ENCODE measurements at places on chromosomes 7 and 10.
A peak's percentile ranks its signal among the peaks of the same experiment; 100 is the strongest.

GRCh38 chr10:132061465-132061864 is 4.3 kb upstream of the JAKMIP3 start:
- DNase-seq: no peak

GRCh38 chr7:74059681-74060588 is 23.7 kb upstream of the LIMK1 start:
- peak; percentile 84 for DNase-seq

- DNase-seq: no peak
Observed at GRCh38 chr10:122246830-122247520, 24.1 kb upstream of the BTBD16 start.

DNA sequence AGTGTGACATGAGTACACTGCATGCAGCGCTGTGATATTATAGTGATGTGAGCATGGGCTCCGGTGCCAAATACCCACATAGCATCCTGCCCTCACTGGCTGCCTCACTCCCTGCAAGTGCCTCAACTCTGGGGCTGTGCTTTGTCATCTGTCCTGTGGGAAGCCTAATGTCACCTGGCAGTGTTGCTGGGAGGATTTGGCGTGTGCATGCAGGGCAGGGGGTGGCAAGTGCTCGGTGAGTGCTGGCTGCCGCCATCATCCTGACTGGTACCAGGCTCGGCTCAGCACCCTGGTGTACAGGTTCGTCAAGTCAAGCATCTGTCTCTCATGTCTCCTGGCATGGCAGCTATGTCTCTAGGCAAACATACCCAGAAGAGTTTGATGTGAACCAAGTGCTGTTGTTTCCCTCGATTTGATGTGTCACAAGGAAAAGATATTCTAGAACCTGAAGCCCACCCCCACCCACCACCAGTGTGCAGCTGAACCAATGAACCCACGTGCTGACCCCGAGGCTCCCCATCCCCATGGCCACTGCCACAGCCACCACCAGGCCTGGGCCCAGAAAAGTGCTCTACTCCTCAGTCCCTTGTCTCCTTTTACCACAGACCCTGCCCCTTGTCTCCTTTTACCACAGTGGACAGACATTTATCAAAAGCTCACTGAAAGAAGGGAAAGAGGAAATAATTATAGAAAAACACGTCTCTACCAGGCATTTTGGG is 135.8 kb downstream of the MAPK8 start:
- no peak for DNase-seq

GRCh38 chr7:92992483-92992882 is 125.3 kb downstream of the SAMD9 start:
- no peak for DNase-seq

GRCh38 chr10:125850766-125851731 is 27.7 kb downstream of the BCCIP start:
- DNase-seq: no peak

DNA sequence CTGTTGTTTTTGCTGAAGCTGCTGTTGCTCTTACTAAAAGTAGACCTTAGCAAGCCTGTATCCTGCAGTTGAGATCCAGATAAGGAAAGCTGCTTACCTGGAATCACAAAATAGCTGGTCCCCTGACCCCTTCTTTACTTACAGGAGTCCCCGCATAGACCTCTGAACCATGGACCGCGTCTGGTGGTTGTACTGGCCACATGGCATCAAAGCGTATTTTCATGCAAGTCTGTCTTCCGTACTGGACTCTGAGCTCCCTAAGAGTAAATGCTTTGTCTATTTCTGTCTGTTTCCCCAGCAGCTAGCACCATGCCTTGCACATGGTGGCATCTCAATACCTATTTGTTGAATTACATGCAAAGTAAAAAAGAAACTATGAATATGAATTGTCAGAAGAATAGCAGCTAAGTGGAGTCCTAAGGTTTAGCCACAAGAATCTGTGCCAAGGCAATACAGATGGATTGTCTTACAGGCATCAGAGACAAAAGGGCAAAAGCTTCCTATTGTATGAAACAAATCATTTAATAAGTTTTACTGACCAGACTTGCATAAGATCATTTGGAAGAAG is 159.2 kb downstream of the PAXIP1 start:
- DNase-seq: no peak

- DNase-seq: no peak
Observed at GRCh38 chr7:2037301-2037807, 195.4 kb downstream of the MAD1L1 start.

- peak; percentile 91 for DNase-seq
Observed at GRCh38 chr7:70738151-70738885, 393.6 kb upstream of the GALNT17 start.

DNA sequence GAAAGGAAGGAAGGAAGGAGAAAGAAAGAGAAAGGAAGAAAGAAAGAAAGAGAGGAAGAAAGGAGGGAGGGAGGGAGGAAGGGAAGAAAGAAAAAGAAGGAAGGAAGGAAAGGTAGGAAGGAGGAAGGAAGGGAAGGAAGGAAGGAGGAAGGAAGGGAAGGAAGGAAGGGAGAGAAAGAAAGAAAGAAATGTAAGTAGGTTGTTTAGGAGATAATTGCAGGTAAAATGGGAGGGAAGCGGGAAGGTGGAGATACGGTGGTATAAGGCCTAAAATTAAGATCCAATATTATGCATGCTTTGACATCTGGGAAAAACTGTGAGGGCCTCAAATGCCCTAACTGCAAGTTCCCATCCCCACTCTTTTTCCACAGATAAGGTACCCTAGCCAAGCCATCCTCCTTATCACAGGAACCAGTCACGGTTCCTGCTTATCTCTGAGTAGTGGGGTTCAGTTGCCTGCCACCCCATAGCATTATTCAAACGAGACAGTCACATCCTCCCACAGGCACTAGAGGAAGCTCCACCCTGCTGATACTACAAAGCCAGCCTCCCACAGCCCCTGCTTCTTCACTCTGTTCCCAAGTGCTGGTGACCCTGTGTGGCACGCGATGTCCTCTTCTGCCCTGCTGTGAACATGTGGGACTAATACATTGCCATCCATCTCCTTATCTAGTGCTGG is 28.7 kb downstream of the ST8SIA6 start:
- DNase-seq: no peak

DNA sequence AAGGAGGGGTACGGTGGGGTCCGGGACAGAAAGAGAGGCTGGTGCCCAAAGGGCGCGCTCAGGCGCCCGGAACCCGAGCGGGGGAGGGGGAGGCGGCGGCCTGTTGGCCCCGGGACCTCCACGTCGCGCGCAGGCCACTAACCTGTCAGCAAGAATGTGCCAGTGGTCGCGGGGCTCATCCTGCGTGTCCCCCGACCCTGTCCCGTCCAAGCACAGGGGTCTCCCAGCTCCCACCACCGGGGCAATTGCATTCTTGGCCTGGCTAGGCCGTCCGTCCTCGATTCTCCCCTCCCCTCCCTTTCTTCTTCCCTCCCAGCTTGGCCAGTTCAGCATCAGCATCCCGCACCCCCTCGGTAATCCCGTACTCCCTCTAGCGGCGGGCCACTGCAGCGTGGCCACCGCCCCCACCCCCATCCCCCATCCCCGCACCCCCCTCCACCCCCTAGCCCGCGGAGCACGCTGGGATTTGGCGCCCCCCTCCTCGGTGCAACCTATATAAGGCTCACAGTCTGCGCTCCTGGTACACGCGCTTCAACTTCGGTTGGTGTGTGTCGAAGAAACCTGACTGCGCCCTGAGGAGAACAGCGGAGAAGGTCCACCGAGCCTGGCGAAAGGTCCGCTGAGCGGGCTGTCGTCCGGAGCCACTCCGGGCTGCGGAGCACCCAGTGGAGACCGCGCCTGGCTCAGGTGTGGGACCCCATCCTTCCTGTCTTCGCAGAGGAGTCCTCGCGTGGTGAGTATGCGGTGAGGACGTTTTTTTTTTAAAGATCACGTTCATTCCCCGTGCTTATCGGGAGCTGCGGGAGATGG is at the start of gene SGCE:
Gene SGCE, minus strand, starts transcription at position 286 of the 810 bp plus-strand sequence. Its CDS starts 35 bp downstream, at position 251.
- DNase-seq: peak; percentile 51

GRCh38 chr10:103951183-103951582 is 15.8 kb upstream of the SLK start:
- DNase-seq: no peak

GRCh38 chr7:157004521-157005455 is 5.7 kb downstream of the MNX1 start:
- no peak for DNase-seq

DNA sequence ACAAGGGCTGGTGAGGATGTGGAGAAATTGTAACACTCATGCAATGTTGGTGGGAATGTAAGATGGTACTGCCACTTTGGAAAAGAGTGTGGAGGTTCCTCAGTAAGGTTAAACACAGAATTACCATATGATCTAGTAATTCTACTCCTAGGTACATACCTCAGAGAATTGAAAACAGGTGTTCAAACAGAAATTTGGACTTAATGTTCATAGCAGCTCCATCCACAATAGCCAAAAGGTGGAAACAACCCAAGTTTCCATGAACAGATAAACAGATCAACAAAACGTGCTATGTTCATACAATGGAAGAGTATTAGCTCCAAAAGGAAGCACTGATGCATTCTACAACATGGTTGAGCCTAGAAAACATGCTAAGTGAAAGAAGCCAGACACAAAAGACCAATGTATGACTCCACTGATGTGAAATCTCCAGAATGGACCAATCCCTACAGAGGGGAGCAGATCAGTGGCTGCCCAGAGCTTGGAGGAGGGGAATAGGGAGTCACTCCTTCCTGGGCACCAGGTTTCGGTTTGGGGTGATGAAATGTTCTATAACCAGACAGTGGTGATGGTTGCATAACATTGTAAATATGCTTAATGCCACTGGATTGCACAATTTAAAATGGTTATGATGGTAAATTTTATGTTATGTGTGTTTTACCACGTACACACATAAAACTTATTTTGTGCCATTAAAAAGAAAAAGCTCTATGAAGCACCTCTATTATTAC is 5.7 kb upstream of the WDR86 start:
- no peak for DNase-seq

- DNase-seq: no peak
Observed at GRCh38 chr10:20672741-20673140, 224.4 kb downstream of the NEBL start.

DNA sequence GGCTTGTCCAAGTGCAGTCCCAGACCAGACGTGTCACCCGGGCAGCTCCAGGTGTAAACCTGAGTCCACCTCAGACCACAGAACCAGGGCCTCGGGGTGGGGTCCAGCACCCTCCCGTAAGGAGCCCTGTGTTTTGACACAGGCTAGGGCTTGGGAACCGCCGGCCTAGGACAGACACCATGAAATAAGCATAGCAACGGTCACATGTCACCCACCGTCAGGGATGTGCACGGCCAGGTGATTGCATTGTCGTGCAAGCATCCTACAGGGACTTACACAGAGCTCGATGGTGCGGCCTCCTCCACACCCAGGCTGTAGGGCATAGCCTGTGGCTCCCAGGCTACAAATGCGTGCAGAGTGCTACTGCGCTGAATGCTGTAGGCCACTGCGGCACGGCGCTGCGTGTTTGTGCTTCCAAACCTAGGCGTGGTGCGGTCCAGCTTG is 10.6 kb downstream of the ZFAND2A start:
- no peak for DNase-seq

DNA sequence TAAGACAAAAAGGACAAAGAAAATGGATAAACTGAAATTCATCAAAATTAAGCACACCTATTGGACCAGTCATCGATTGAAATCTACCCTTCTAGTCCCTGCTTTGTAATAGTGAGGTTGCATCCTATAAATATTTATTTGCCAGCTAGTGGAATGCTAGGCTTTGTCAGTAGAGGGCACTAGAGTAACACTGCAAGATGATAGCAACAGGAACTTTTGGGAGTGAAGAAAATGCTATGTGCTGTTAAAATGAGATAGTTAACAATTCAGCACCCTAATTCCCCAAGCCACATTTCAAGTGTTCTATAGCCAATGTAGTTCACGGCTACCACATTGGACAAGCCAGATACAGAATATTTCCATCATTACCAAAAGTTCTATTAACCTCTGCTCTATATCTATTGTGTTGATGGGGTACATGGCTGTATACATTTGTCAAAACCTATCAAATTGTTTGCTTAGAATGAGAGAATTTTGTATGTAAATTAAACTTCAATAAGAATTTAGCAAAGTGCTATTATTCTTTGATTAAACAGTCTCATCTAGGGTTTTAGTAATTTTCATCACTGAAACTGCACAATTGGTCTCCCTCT is 69.8 kb downstream of the LSMEM1 start:
- DNase-seq: peak; percentile 76

DNA sequence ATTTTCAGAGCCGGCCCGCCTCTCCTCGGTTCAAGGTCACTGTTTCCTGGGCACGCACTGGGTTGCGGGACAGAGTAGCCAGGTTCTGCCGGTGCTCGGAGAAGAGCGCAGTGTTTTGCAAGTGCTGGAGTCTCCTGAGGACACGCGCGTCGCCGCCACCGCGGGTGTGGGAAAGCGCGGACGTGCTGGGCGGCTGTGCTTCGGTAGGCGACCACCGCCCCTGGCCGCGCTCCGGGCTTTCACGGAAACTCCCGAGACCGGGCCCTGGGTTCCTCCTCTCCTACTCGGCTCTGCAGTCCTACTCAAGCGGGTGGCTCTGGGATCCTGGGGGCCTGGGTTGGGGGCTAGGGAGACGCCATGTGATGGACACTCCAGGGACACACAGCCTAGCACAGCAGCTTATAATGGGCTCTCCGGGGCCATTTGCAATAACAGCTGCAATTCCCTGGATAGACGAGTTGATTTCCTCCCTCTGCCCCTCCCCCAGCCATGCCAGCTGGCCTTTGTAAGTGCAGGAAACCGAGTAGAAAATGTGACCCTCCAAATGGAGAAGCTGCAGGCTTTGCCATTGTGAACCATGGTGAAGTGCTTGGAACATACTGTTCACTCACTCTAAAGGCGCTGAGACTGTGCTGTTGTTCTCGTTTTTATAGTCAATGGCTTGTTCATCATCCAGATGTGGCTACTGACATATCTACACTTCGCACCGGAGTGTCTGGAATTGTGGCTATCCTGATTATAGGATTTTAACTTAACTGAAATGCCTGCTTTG is 2.1 kb downstream of the FRAT1 start:
- DNase-seq: no peak

DNA sequence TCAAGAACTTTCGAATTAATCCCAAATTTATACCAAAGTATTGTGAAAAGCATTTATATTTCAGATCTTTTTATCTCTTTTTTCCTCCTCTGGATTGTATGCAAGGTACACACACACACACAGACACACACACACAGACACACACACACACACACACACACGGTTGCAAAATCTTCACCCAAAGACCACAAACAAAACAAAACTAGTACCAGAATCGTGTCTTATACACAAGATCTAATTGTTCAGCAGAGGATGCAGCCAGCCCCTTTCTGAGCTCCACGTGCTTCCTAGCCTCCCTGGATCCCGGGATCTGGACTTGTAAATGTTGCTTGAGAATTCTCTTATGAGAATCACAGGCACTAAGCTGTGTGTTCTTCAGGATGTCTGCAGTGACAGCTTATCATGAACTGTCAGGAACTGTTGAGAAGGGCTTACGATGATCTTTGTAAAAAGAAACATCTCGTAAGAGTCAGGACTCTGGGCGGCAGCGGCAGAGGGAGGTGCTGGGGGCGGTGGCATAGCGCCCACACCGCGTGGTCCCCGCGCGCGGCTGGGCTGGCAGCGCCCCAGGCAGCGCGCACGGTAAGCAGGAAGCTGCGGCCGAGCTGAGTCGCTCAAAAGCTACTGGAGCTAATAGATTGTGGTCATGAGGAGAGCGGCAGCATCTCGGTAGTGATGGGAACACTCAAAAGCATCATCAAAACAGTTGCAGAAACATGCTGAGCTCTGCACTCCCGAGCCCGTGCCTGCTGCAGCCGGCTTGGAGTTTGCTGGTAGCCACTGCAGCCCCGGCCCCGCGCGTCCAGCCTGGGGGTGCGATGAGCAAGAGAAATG is 277.6 kb downstream of the GATA3 start:
- DNase-seq: no peak

- DNase-seq: no peak
Observed at GRCh38 chr10:72008096-72008981, 44.1 kb downstream of the CHST3 start.

GRCh38 chr10:76115471-76116155 is 684.2 kb downstream of the LRMDA start:
- DNase-seq: no peak
